Spinal cord (tissue), 10 donors: ENCODE measurements at places on chromosomes 4 and X.

GRCh38 chr4:6338175-6338950, 68.7 kb downstream of the WFS1 start:
- DNase-seq, result no peak

- no peak for DNase-seq
Measured at GRCh38 chr4:32988165-32988811, 2268.1 kb downstream of the PCDH7 start.

- DNase-seq, result no peak
Measured at GRCh38 chr4:121088867-121089266, 16.5 kb upstream of the NDNF start.

GRCh38 chr4:184331268-184331995, 113.8 kb upstream of the ENPP6 start:
- DNase-seq, result no peak
